Prostate gland (tissue), 2 donors: ENCODE measurements at places on chromosomes 6 and 20. TPM values are rescaled to one million over a fixed set of nuclear protein-coding genes. Genes with fewer than 3 reads are reported as not detected.
A peak's percentile ranks its signal among the peaks of the same experiment; 100 is the strongest.

CENPW gene
- total RNA-seq = 2.1 TPM

MCM3 gene
- 33.6 TPM for total RNA-seq

GRCh38 chr6:134094441-134094840 is 42.0 kb upstream of the SLC2A12 start:
- no peak overlapping the region for H3K4me3 ChIP-seq
- no peaks in the 10 kb centered on the region for H3K4me1 ChIP-seq
- no peaks in the 10 kb centered on the region for H3K36me3 ChIP-seq
- no peaks in the 10 kb centered on the region for H3K27me3 ChIP-seq
- no peak for DNase-seq

DNA sequence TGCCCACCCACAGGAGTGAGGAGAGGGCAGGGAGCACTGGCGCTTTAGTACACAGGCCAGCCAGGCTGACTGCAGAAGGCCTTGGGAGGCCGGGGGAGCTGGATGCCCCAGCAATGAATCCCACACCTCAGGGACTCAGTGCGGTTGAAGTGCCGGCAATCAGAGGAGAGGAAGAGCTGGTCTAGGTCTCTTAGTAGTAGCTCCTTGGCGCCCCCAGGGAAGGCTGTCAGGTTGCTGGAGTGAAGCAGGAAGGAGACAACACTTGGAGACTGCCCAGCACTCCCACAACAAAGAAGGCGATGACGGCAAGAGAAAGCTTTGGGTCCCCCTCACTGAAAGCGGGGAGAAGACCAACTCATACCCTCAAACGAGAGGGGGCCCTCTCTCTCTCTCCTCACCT is 8.3 kb upstream of the TNXB start:
- H3K4me3 ChIP-seq = no peak overlapping the region
- no peaks in the 10 kb centered on the region for H3K4me1 ChIP-seq
- H3K27ac ChIP-seq = no peak overlapping the region
- no peak for DNase-seq
- H3K27me3 ChIP-seq = no peaks in the 10 kb centered on the region

- peak overlapping the region; percentile 92 for H3K4me3 ChIP-seq
- H3K27me3 ChIP-seq = no peaks in the 10 kb centered on the region
Observed at GRCh38 chr20:3472105-3472504, 1.3 kb downstream of the ATRN start.

- H3K36me3 ChIP-seq = no peaks in the 10 kb centered on the region
- H3K27ac ChIP-seq = peak overlapping the region; percentile 55
- H3K27me3 ChIP-seq = peaks cover 22% of the 10 kb centered on the region
- no peak for DNase-seq
- H3K4me1 ChIP-seq = no peaks in the 10 kb centered on the region
- peak overlapping the region; percentile 14 for H3K4me3 ChIP-seq
Observed at GRCh38 chr6:133892813-133893691, 4.1 kb downstream of the TCF21 start.
